SW 1271 (cell line): ENCODE measurements at places on chromosomes 2 and 18.

- DNase-seq, result no peak
These were observed 92.1 kb downstream of the RPRM start for GRCh38 chr2:153386481-153386897.

- DNase-seq, result no peak
These were observed 147.5 kb upstream of the TTC39C start for GRCh38 chr18:23867006-23867405.

- no peak for DNase-seq
These were observed 4.6 kb upstream of the D2HGDH start for GRCh38 chr2:241729868-241730267.

- no peak for DNase-seq
These were observed 4.1 kb downstream of the CYRIA start for GRCh38 chr2:16661526-16661925.

DNA sequence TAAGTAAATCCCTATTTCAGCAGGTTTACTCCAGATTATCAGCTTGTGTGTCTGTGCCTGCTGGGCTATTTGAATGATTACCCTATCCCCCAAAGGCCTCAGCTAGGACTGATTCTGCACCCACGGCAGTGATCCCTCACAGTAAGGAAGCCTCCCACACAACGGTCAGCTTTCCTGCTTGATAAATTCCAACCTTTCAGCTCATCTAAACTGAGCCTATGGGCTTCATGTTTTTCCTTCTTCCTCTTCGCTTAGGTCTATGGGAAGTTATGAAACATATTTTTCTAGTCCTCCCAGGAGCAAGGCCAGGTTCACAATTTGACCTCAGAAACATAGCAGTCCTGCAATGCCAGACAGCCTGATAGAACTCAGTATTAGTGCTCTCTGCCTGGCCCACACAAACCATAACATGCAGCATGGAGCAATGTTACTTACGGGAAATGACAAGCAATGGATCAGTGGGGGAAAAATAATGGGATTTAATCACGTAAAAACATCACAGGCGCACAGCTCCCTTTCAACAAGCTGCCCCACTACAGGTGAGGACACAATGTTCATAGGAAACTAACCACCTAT, 170.9 kb downstream of the ZNF521 start:
- no peak for DNase-seq

DNA sequence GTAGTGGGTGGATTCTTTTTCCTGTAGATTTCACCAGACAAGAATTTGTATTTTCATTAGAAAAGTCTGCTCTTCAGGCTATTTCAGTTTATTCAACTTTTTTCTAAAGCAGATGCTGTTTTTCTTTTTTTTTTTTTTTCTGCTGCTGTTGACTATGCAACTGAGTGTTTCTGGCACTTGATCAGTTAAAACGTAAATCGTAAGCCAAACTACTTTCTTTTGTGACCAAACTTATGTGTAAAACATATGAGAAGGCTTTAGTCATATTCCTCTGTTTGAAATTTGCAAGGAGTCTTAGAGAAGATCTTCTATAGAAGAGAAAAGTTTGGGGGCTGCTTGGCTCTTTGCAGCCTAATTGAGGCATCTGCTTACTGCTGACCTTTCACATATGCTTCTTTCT, 170.1 kb downstream of the PARD3B start:
- no peak for DNase-seq

- DNase-seq, result no peak
These were observed 69.9 kb upstream of the FSIP2 start for GRCh38 chr2:185668710-185669109.

DNA sequence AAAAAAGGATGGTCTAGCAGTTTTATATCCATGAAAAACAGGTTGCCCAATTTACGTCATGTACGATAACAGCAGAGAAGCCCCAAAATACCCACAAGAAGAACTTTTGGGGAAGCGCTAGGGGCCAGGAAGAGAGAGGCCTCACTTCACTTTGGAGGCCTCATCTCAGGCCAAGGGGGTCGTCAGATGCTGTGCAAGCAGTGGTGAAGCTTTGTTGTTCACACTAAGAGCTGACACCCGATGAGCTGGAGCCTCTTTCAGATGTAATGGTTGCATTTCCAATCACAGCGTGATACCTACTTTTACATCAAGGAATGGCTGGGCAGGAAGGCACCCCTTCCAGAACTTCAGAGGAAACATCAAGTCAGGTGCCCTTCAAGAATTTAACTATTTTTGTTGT, 242.3 kb upstream of the PXDN start:
- no peak for DNase-seq

DNA sequence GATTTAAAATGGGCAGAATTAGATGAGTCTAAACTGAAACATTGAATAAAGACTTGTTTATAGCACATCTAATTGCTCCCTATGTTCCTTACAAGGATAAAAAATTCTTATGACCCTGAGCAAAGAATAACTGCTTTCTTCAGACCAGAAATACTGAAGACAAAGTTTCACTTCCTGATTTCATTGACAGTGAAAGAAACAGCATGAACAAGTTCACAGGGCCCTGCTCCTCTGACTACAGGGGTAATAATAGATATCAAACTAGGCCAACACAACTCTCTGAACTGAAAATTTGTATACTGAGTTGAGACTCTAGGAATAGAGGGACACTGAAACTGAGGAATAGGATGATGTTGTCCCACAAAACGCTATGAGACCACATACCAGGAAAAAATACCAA, 1383.3 kb upstream of the CDH2 start:
- DNase-seq, result no peak

GRCh38 chr18:76838182-76838581, 15.8 kb downstream of the ZNF236 start:
- DNase-seq, result no peak

DNA sequence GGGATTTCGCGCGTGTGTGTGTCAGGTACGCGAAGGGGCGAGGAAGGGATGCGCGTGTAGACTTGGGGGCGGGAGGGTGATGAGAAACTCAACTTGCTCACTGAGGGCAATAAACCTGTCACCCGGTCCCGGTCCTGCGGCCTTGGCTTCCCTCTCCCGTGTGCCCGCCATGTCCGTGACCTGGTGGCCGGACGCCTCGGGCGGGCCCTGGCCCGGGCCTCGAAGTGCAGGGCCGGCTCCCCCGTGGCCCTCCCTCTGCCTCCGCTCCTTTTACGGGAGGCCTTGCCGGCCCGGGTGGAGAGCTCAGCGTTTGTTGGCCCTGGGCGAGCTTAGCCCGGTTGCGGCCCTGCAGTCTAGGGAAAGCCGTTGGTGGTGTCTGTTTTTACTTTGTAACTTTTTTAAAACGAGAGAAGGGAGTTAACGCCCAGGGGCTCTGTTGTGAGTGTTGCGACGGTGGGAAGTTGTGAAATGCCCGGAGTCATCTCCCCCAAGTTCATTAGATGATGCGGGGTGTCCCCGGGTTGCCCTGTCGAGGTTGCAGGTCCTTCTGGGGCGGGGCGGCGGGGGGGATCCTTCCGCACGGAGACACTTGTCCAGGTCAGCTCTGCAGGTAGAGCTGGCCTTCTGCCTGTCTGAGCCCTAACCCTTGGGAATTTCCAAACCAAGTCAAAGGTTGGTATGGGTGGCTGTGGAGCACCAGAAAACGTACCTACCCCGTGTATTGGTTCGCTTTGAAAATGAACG, 883 bp downstream of the SMCHD1 start:
- DNase-seq, result no peak

GRCh38 chr2:74890711-74891110, 56.8 kb downstream of the HK2 start:
- DNase-seq, result no peak

DNA sequence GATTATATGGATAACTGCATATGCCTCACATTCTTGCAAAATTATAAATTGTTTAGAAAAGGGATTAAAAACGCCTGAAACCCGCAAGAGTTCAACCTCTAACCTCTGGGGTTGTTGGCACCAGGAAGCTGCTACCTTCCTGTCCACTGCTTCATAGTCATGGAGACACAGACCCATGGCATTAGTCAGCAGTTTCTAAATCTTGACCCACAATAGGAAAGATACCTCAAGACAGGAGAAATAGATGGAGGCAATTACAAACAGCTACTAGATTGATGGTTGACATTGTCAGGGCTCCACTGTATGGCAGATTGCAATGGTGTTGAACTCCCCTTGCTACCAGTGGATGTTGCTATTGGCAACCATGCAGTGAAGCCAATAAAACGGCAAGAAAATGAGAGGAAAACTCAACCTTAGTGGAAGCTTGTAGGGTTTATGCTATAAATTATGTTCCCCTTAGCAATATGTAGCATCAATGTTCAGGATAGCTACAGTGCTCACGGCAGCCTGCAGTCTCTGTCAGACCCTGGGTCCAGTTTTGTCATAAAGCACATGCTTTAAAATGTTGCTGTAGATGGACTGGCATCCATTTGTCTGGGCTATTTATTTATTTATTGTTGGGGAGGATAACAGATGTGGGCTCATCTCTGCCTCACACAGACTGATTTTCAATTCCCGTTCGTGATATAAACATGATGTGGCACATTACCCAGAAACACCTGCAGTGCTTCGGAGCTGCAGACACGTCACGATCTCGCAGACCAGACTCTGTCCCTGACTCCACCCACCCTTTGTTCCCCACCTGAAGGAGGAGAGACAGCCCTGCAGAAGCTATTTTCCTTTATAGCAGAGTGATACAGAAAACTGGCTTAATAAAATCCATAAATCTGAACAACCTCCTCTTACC, 233.4 kb downstream of the AGPS start:
- no peak for DNase-seq

- no peak for DNase-seq
These were observed 15.1 kb downstream of the MALL start for GRCh38 chr2:110100480-110100879.

GRCh38 chr2:156399950-156400705, 36.1 kb upstream of the GPD2 start:
- peak; percentile 68 for DNase-seq

- DNase-seq, result no peak
These were observed 1.7 kb downstream of the INPP5D start for GRCh38 chr2:233061591-233062450.

DNA sequence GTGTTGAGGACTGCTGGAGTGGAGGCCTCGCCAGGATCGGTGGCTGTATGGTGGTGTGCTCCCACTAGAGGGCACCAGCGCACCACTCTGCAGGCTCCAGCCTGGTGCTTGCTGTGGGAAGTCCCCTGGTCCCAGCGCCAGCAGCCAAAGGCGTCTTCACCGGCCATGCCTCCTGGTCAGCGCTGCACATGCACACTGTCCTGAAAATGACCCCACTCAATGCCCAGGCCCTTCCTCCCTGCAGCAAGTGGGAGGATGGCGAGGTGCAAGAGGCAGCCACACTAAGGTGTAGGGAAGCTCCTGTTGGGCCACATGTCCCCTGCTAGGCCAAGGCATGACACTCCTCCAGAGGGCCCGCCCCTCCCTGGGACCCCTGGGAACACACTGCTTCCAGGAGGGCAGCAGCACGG, 136.5 kb downstream of the CTIF start:
- peak; percentile 10 for DNase-seq

DNA sequence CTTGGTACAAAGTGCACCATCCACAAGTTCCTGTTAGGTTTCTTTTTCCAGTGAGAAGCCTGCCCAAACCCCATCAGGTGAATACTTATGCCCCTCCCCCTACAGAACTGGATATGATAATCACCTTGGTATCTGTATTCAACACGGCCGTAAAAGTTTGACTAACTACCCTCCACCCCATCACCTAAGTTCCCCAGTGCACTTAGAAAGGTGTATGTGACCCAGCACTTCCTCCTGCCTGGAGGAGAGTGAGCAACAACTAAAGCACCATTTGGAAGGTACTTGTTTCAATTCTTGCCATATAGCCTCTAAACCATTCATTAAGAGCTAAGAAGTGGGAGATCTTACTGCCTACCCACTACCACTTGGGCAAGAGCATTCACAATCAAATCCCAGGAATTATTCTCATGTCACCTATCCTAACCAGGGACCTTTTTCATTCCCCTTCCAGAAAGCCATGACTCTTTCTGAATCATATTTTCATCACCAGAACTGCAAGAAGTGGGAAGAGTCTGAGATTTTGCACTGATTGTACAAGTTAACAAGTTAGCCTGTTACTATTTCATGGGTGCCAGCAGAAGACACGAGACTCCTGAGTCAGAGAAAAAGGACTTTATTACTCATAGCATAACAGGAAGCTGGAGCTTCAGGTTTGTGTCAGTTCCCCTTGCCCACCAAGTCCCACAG, 53.5 kb upstream of the NDUFV2 start:
- no peak for DNase-seq

DNA sequence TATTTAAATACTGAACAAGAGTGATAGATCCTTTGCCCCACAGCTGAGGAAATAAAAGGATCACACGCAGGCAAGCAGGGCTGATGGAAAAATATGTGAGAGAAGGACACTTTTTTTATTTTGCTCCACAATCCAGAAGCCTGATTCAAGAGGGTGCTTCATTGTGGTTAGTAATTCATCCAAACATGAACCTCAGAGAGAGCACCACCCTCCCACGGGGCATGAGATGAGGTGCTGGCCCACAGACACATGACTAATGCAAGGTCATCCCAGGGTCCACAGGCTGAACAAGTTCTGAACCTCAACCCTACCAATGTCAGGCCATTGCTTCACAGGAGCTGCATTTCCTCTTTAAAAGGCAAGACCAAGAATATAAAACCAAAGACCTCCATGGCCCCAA, 239.6 kb downstream of the MREG start:
- no peak for DNase-seq

DNA sequence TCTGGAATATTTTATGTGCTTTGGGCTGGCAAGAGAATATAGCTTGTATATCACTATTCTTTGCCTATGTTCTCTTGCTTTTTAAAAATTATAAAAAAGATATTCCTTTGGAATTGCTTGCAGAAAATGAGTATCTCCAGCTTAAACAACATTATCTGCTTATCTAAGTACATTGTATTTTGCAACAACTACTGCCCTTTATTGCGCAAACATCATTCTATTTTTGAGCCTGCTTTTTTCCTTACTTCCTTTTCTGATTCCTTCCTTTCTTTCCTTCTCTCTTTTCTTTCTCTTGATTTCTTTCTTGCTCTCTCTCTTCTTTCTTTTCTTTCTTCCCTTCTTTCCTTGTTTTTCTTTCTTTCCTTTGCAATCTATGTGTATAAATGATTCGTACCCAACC, 74.0 kb downstream of the UNC80 start:
- DNase-seq, result no peak

GRCh38 chr2:237625777-237626176, 1.6 kb upstream of the LRRFIP1 start:
- no peak for DNase-seq

GRCh38 chr18:64116571-64117175, 32.2 kb downstream of the LINC00305 start:
- DNase-seq, result no peak

DNA sequence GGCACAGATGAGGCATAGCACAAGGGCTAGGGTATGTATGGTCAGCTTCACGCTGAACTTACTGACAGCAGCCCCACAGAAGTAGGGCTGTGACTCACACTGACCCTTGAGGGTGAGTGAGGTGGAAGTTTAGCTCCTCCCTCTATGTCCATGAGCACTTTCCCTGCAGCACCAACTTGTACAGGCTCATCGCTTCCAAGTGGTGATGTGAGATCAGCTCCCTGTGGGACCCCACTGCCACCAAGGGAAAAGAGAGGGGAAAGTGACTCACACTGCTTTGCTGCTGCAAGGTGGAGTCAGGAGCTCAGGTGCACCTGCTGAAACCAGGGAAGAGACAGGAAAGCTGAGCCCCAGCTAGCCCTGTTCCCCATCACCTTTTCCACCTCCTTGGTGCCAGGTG, 91.5 kb downstream of the TEX51 start:
- no peak for DNase-seq

GRCh38 chr2:12044857-12045256, 298.4 kb downstream of the LPIN1 start:
- DNase-seq, result no peak

GRCh38 chr2:34105006-34105767, 506.1 kb upstream of the FAM98A start:
- DNase-seq, result peak; percentile 5
